ENCODE measurements at places on chromosomes 5 and 9. TPM values are rescaled to one million over a fixed set of nuclear protein-coding genes. Genes with fewer than 3 reads are reported as not detected.

- DNase-seq = no peak
Measured at GRCh38 chr5:142097681-142098080, 10.9 kb upstream of the NDFIP1 start.

DNA sequence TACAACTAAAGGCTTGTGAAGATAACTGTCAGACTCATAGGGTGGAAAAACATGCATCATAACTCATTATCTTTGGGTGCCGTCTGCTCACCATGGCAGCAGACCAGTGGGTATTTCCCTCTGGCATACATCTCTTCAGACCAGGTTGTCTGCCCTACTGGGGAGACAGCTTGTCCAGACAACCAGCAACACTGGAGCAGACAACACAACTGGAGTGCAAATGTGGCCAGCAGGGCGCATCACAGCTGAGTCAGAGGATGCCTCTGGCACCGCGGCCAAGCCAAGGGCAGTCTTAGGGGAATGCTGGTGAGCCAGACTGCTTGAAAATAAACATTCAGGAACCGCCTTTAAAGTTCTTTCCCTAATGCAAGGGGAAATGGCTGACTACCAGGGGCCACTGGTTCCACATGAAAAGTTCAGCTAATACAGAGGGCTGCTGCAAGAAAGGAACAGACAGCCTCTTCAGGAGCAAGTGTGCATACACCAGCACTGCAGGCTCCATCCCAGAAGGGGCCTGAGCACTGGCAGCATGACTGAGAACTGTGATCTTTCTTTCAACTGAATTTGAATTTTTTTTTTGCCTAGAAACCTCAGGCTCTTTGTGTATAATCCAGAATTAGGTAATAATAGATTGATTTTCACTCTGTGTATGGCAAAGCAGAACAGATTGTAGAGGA lies 77.3 kb downstream of the MAMDC2 start:
- no peak for DNase-seq

- DNase-seq = no peak
Measured at GRCh38 chr5:125375143-125375542, 628.7 kb upstream of the ZNF608 start.

DNA sequence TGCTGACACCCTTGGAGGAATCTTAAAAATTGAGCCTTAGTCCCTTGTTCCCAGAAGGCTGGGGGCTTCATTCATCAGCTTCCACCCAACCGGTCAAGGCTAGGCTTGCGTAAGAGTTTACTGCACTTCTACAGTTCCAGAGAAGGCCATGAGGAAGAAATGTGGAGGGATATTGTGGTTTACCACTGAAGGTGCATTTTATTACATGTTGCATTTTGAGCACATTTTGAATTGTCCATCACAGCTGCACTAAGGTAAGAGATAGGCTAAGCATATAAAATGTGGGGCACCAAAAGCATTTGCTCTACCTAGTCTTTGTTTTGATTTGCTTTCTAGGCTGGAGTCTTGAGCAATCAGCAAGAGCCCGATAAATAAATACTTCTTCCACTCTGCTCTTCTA lies 167.1 kb upstream of the PAPPA start:
- DNase-seq = no peak

- DNase-seq = peak; percentile 64
Measured at GRCh38 chr9:36948051-36948450, 86.0 kb downstream of the PAX5 start.

DNA sequence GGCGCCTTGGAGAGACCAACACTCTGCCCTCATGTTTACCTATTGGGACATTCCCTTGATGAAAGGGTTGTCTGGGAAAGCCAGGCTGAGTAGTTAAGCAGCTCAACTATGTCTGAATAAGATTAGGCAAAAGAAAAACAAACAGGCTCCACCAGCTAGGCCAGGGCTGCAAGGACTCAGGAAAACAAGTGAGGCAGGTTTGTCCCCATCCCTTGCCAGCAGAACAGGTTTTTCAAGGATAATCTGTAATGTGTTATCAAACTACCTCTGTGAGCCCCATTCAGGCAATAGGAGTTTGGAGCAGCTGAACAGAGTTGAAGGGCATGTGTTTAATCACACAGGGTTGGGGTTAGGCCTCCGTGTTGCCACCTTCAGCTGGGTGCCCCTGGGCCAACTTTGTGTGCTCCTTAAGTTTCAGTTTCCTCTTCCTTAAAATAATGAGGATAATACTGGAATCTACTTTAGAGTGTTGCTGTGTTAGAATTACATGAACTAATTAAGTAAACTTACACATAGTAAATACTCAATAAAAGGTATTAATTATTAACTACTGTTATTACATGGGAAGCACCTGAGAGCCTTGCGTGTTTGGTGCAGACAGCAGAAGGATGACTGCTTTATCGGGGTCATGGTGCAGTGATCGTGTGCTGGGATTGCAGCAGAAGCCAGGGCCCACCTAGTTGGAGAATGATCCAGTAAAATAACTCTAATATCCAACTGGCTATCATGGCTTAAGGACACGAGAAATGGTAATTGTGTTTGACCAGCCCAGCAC lies 72.1 kb upstream of the ATP10B start:
- DNase-seq = no peak

- DNase-seq = no peak
Measured at GRCh38 chr5:111668477-111669414, 88.2 kb downstream of the NREP start.

DNA sequence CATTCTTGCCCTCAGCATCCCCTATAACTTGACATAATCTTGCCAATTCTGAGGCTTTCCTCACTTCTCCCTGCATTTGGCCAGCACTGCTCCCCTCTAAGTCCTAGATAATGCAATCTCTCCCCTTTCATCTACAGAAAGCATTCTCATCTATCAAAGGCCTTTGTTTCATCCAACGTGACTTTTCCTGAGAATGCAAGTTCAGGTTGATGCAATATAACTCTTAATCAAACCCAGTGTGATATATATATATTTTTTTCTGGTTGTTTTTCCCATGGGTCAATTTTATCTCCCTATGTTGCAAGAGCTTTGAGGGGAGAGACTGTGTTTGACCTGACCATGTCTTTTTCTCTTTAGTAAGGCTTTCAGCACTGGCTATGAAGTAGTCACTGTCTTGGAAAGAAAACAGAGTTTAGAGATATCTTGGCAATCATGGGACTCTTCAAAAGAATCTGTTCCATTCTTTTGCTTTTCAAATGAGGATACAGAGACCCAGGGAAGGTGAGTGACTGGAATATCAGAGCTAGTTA lies 268.6 kb downstream of the TRPM3 start:
- no peak for DNase-seq

GRCh38 chr5:36279054-36279698 lies 22.5 kb downstream of the RANBP3L start:
- DNase-seq = no peak

GRCh38 chr9:116450378-116451139 lies 236.5 kb upstream of the TRIM32 start:
- no peak for DNase-seq

- DNase-seq = no peak
Measured at GRCh38 chr5:1343315-1343751, 1.6 kb downstream of the CLPTM1L start.

DNA sequence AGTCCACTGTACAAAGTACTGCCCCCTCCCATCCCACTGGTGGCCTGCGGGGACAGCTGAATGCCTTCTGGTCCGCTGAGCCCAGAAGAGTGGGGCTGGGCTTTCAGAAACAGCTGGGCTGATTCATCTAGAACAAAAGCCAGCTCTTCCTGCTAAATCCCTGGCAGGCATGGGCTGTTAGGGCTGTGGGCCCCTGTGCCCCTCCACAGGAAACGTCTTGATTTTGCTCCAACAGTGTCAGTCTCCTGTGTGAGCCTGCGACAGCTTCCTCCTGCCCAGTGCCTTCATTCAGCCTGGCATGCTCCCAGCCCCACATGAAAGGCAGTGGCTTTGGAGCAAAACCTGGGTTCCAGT lies 6.9 kb upstream of the GSN start:
- no peak for DNase-seq

- DNase-seq = no peak
Measured at GRCh38 chr9:83367326-83367725, 170.9 kb downstream of the FRMD3 start.

- no peak for DNase-seq
Measured at GRCh38 chr9:71106992-71107391, 14.4 kb downstream of the TRPM3 start.

- DNase-seq = no peak
Measured at GRCh38 chr9:17422994-17423680, 155.7 kb upstream of the SH3GL2 start.

DNA sequence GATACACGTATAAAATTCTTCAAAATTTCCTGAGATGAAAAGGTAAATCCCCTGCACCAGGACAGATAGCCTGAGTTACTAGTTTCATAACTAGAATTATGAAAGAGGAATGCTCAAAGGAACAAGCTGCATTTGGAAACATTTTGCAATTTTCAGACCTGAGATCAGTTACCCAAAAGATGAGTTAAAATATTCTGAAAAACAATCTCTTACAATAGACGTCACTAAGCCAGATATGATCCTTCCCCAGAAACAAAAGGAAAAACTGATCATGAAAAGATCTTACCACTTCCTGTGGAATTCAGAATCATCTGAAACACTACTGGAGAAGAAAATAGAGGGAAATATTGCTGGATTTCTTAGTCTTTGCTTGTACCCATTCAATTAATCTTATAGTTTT lies 204.7 kb downstream of the ARRDC3 start:
- DNase-seq = no peak

GRCh38 chr5:63249960-63250359 lies 671.3 kb downstream of the LRRC70 start:
- DNase-seq = no peak

GRCh38 chr9:6956879-6957278 lies 199.1 kb downstream of the KDM4C start:
- DNase-seq = no peak

DNA sequence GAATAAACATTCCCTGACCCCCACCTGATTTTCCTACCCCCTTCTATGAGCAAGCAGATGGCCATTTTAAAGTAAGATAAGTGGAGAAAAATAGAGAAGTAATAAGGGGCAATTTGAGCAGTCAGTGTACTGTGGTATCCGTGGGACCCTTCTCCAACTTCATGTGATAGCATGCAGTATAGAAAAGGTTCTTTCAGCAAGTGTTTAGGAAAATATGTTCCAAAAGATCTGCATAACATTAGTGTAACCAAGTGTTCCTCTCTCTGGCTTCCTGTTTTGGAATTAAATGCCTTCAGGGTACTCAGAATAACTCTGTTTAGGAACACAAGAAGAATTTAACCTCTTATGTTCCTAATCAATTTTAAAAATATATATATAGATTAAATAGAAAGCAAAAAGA lies 134.9 kb downstream of the ATG10 start:
- no peak for DNase-seq

DNA sequence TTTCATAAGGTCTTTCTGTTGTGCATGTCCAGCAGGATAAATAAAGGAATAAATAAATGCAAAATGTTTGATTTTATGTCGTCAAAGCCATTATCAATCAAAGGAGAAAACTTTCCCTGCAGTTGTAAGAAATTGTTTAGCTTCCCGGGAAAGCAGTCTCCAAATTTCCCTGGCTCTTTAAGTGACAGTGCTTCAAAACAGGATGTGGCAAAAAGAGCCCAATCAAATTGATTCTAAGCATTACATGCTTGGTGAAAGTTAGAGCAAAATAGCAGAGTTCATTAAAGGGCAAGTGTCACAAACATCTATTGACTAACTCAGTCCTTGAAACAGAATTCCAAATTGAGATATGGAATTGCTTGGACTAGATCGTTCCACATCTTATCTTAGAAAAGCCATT lies 704.1 kb downstream of the PRELID2 start:
- DNase-seq = no peak

DNA sequence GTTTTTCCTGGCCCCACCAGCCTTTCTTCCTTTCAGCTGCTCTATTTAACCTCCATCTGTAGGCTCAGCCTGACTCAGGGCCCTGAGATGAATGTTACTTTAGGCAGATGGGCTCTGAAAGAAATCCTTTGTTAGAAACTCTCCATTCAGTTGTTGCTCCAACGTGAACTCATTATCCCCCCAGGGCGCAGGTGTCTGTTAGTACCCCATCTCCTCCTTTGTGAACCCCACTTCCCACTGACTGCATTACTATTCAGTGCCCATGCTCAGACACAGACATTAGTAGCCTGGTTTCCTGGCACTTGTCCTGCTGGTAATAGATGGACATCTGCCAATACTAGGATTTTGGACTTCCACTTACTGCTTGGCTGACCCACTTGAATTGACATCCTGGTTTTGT lies 1271.6 kb downstream of the PTPRD start:
- no peak for DNase-seq

- no peak for DNase-seq
Measured at GRCh38 chr5:159155960-159156359, 53.4 kb downstream of the RNF145 start.

DNA sequence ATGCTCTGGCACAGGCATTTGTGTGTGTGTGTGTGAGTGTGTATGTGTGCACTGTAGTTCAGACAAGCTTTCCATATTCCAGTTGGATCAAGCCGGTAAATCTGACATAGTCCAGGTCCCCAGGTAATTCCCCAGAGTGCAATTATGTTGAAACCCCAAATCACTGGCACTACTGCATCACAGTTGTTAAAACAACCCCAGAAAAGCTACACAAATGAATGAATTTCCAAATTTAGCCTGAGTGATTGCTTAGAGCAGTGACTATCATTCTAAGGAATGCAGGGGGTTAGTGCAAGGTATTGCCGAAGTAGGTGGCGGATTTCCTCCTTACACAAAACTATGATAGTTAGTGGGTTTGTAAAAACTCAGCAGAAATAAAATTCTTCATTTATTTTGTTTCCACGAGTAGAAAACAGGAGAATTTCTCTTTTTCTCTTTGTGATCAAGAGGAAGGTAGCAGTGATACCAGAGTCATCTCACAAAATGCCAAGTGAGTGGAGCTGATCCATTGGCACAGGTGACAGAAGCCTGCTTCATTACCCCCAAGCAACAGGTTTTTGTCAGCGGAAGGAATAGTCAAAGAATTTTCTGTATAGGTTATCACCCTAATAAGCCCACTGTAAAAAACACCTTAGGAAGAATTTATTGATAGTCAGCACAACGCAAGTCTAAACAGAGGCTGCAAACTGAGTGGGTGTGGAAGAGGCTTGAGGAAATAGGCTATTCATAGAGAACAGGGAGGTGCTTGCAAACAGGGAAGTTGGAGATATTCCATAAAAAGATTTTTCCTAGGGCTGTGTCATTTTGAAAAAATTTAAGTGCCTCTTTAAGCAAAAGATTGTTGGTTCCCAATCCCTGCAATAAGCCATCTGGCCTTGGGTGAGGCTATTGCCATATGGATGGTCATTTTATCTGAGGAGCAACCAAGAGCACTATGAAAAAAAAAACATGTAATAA lies 385.1 kb downstream of the CHSY3 start:
- DNase-seq = no peak

- DNase-seq = no peak
Measured at GRCh38 chr5:41410737-41411136, 99.7 kb downstream of the PLCXD3 start.

SPAAR gene
- 25.3 TPM for total RNA-seq

ADAMTSL2 gene
- 2.5 TPM for total RNA-seq

SECISBP2 gene
- total RNA-seq = 37.7 TPM

F2RL1 gene
- 1.9 TPM for total RNA-seq

NPR3 gene
- 43.3 TPM for total RNA-seq

GRIN1 gene
- not detected for total RNA-seq

GOLGA2 gene
- total RNA-seq = 130 TPM

FOXE1 gene
- total RNA-seq = not detected

LRRC26 gene
- total RNA-seq = not detected

ZFR gene
- total RNA-seq = 78.5 TPM

C6 gene
- total RNA-seq = 6.8 TPM

PFN3 gene
- total RNA-seq = not detected

PCDHGA7 gene
- total RNA-seq = 1.9 TPM

SPEF2 gene
- 2.3 TPM for total RNA-seq

NR4A3 gene
- 124 TPM for total RNA-seq

GALNT12 gene
- total RNA-seq = 1.4 TPM

Data from mesenteric fat pad (tissue), 1 donor.